ENCODE measurements at places on chromosomes 3 and 15.

- no peak for DNase-seq
Observed at GRCh38 chr15:33649217-33649933, 318.9 kb upstream of the CHRM5 start.

GRCh38 chr15:85622221-85622831 is 172.4 kb downstream of the KLHL25 start:
- DNase-seq = no peak

- DNase-seq = no peak
Observed at GRCh38 chr3:32522682-32523081, 20.0 kb upstream of the CMTM6 start.

- DNase-seq = no peak
Observed at GRCh38 chr15:69059557-69059943, 45.1 kb downstream of the NOX5 start.

DNA sequence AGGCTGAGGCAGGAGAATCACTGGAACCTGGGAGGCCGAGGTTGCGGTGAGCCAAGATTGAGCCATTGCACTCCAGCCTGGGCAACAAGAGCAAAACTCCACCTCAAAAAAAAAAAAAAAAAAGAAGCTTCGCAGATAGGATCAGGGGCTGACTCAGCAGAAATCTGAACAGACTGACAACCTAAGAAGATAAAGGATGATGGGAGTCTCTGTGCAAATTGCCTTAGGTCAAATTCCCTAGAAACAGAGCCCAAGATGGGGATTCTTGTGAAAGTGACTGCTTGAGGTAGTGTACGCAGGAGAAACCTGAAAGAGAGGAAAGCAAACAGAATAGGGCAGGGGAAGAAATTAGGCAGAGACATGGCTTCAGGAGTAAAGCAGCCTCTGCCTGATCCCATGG is 160.8 kb upstream of the LRIG1 start:
- DNase-seq = no peak

GRCh38 chr3:170599091-170599490 is 13.2 kb upstream of the SLC7A14 start:
- no peak for DNase-seq

DNA sequence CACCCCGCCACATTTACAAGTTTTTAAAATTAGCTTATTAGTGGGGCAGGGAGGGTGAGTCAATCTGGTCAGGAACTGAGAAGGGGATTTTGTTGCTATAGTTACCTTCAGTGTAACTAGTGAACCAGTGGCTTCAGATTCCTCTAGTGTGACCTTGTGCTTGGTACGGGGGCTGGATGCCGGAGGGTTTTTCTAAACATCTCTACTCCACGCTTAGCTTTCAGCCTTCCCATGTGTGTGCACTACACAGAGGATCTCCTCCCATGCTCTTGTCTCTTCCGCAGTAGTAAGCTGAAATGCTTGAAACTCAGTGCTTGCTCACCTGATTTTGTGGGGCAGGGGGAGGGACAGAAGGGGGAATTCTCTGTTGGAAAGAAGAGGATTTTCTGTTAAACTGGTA is 67.9 kb upstream of the AKAP13 start:
- DNase-seq = peak; percentile 95

GRCh38 chr3:170358042-170359010 is 811 bp downstream of the SKIL start:
- DNase-seq = peak; percentile 75

- DNase-seq = peak; percentile 96
Observed at GRCh38 chr3:149339931-149340309, 6.5 kb upstream of the TM4SF18 start.

DNA sequence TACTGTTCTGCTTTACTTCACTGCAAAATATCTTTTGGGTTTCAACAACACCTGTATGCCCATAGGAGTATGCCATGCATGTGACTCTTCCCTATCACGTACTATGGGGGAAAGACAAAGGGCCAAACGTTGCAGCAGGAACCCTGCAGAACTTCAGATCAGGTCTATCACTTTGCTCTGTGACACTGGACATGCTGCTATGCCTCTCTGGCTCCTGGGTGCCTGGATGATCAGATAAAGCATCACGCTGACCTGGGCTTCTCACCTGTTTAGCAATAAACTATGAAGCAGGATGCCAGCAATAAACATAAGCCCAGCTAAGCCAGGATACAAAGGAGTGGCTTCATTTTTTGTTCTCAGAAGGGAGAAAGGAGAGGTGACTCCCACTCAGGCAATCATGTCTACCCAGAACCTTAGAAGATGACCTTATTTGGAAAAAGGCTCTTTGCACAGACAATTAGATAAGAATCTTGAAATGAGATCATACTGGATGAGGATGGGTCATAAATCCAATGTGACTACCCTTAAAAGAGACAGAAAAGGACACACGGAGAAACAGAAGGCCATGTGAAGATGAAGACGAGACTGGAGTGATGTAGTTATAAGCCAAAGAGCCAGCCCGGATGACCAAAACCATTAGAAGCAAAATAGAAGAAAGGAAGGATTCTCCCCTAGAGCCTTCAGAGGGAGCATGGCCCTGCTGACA is 19.3 kb downstream of the POMGNT2 start:
- DNase-seq = no peak

DNA sequence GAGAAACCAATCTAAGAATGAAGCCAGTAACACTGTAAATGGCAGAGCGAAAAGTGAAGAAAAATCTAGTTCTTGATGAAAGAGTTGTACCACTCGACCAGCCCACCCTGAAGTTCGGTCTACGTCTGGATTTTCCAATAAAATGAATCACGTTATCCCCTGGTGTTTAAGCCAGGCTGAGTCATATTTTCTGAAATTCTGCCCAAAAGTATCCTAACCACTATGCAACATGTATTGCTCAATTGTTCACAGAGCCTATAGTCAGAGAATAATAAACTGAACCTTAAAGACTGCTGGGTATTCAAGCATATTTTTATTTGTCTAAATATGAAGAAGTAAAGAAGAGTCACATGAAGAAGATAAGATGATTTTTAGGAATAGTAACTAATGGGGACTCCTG is 245.7 kb downstream of the FGF12 start:
- DNase-seq = peak; percentile 56

- DNase-seq = no peak
Observed at GRCh38 chr15:38945551-38946298, 381.1 kb upstream of the RASGRP1 start.

GRCh38 chr3:157819270-157820156 is 286.7 kb downstream of the SHOX2 start:
- DNase-seq = no peak

GRCh38 chr3:119745942-119746341 is 36.0 kb upstream of the NR1I2 start:
- DNase-seq = no peak

DNA sequence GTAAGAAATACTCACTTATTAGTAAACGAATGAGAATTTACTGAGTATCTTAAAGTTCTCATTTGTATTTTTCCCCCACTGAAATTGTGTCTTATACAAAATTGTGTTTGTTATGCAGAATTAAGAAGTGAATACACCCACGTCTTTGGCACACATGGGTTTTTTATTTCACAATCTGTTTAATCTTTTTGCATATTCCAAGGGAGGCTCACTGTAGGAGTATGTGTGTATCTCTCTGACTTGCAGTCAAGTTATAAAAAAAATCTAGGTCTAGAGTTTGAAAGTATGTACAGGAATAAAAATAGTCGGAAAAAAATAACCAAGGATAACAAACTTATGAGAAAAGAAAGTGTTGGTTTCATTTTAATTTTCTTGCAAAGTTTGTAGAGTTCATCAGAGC is 255.2 kb downstream of the PDCD6IP start:
- DNase-seq = no peak

DNA sequence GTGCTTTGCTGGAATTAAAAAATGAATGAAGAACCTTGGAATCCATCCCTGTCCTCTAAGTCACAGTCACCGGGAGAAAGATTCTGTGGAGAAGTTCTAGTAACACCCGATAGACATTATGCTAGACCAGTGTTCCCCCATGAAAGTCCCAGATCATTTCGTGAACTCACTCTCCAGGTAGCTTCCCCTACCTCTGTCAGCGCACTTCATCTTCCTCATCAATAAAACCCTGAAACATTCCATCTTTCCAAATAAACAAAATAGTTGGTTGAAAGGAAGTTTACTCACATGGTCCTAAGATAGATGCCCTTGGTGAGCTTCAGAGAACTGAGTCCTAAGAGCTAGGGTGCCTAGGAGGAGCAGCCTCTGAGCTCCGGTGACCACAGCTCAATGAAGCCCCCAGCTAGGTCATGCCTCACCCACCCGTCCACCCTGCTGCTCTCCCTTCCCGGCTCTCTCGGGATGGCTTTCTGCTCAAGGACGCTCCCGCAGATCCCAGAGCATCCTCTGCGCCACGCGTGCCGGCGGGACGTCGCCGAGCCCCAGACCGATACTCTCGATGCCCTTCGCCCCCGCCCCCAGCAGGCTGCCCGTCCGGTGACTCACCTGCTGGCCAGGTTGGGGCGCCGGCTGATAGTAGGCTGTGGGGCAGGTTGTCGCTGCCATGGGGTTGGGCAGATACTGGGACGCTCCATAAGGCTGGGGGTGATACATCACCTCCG is 776 bp downstream of the VGLL3 start:
- DNase-seq = peak; percentile 42

GRCh38 chr3:102733791-102734563 is 299.2 kb downstream of the ZPLD1 start:
- peak; percentile 8 for DNase-seq

- DNase-seq = peak; percentile 86
Observed at GRCh38 chr3:59575113-59576001, 525.5 kb upstream of the CFAP20DC start.

DNA sequence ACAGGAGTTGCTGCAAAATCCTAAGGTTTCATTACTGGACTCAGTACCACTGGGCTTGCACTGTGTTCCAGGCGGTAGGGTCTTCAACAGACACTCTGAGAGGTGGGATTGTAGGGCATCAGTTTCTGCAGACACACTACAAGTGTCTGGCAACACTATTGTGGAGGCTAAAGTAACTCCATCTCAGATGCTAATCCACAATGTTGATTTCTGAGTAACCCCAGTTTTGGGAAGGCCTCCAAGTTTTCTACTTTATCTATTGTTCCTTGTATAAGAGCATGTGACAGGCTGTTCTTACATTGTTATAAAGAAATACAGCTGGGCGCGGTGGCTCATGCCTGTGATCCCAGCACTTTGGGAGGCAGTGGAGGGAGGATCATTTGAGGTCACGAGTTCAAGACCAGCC is 2.5 kb upstream of the ABHD5 start:
- DNase-seq = no peak

GRCh38 chr15:41513506-41514227 is at the start of gene LTK:
Gene LTK (minus strand): TSS chr15:41513827. CDS start chr15:41513709, 118 bp downstream.
- no peak for DNase-seq

DNA sequence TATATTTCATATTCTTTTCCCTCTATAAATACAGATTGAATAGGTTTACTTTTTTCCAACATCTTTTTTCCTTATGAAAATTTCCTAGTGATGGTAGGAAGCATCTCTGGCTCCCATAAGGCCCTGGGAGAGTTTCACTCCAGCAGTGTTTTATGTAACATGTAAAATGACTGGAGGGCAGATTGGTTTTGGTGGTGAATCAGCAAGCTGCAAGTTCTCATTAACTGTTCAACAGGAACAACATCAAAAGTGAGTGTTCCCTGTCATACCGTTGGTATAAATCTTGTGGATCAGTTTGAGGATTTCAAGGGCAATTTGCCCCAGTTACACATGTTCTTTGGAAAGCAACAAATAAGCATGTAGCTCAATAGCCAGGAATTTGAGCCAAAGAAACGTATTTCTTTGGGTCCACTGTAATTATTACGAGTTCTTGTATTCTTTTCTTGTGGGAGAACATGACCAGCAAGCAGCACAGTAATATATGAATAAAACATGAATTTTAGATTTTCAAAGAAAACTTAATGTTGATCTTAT is 345.7 kb downstream of the SV2B start:
- DNase-seq = no peak

DNA sequence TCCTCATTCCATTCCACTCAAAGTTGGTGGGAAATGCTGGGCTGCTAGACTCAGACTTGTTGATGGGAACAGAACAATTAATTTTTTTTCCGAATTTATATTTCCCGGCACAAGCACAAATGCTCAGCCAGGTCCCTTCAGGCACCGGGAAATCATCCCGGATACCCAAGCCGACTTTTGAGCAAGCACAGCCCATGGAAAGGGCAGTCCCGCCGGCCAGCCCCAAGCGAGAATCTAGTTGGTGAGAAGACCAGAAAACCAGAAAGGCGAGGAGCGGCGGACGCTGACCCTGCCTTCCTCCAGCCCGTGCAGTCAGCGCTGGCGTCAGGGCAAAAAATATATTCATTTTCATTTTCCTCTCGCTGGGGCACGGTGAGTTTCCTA is 763 bp upstream of the ZIC4 start:
- peak; percentile 76 for DNase-seq

DNA sequence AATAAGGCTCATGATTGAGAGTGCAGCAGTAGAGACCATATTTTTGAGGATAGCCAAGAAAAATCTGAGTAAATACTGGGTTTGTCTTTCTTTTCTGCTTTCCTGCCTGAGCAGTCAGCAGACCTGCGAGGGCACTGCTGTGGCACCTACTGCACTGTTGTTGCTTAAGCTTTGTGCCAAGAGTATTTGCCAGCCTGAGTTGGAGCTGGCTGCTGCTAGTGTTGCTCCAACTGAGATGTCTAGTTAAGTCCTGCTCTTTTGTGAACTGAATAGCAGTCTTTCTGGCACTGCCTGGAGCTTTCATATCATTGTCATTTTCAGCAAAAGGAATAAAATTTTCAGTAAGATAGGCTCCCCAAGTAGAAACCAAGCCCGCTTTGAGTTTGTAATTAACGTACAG is 214.5 kb upstream of the P2RY1 start:
- no peak for DNase-seq

- DNase-seq = peak; percentile 71
Observed at GRCh38 chr3:187112934-187113793, 26.1 kb downstream of the RPL39L start.

DNA sequence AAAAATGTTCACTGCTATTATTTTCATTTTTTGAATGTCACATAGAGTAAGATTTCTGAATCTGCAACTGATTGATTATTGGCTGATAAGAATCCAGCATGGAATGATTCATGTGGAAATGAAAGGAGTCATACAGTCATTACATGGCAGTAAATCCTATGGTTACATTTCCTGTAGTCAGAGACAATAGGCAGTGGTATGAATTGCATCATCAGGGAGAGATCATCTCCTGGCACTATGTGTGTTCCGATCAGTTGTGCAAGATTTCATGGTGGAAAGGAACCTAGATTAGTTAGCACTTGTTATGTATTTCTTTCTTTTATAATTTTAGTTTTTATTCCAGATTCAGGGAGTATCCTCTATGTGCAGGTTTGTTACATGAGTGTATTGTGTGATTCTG is 38.8 kb downstream of the SLC12A1 start:
- DNase-seq = peak; percentile 64

DNA sequence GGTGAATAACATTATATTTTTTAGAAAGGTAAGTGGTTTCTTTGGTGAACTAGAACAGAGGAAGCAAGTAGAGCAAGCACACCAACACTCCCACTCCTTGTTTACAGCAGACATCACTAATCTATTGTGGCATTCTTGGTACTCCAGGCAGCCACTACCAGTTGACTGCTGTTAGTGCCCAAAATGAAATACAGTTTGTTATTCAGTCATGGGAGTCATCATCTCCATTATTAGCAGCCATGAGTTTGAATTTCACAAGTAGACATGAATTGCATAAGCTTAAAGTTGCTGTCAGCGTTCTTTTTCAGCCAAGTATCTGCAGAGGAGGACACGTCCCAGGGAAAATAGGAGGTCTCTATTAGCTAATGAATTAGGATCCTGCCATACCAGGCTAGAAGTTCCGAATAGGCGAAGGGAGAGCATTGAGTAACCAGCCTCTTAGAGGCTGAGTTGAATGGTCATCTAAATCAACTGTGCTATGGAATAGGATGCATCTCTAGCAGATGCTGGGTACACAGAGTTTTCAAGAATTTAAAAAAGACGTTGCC is 252.7 kb upstream of the ICE2 start:
- no peak for DNase-seq

- peak; percentile 77 for DNase-seq
Observed at GRCh38 chr15:29043736-29044502, 158.1 kb downstream of the APBA2 start.

All from choroid plexus epithelial cell (primary cell).